ENCODE measurements at places on chromosomes 4 and X.

GRCh38 chr4:101835121-101835904 is 44.8 kb downstream of the BANK1 start:
- DNase-seq = peak; percentile 35

DNA sequence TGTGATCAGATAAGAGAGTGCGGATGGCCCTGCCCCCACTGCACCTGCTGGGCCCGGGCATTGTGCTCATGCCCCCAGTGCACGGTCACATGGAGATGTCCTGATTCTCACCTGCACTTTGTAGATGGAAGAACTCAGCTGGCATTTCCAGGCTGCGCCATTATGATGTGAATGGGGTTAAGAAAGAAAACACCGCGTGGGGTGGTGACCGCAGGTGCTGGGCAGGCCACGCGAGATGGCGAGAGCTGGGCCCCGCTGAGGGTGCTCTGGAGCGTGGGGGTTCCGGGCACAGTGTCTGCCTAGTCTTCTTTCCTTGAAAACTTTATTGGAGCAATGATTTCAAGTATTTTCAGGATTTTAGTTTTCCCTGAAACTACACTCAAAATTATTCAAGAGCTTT is 17.8 kb upstream of the HGFAC start:
- DNase-seq = no peak

DNA sequence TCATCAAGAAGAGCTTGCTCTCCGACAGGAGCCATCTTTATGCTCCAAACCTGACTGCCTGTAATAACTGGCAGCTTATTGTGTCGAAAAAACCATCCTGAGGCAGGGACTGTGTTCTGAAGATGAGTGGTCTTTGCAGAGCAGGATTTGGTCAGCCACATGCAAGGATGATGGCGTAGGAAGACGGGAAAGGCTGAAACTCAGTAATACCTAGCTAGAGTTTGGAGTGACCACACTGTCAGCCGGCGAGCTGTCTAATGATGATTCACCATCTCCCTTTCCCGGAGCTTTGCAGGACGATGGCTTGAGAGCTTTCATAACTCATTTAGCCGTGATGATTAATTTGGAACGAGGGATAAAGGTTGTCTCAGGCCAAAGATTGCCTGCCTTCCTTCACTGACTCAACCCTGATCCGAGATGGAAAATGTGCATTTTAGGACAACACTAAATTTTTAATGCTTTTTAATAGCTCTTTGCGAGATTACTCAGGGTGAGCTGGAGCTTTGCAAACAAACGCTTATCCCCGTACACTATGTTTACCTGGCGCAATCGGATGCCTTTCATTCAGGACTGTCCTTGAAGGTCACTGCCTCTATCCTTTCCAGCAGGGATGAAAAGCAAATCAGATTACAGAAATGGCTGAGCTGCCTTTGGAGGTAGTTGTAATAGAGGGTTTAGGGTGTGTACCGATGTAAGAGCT is 288.5 kb downstream of the ASMT start:
- DNase-seq = peak; percentile 45

DNA sequence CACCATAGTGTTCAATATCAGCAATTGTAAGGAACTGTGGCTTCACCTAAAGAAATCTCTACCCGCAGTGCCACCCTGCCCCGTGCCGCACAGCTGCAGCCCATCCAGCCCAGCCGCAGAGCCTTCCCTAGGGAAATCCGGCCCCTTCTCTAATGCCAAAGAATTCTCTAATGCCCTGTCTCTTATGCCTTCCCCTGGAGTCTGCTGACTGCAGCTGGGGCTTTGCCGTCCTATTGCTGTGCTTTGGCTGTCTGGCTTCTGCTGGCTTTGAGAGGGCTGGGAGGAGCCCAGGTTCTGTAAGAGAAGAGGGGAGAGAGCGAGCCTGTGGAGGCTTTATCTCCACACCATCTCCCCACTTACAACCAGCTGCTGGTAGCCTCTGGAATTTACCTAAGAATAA is 85.9 kb upstream of the HELT start:
- no peak for DNase-seq

DNA sequence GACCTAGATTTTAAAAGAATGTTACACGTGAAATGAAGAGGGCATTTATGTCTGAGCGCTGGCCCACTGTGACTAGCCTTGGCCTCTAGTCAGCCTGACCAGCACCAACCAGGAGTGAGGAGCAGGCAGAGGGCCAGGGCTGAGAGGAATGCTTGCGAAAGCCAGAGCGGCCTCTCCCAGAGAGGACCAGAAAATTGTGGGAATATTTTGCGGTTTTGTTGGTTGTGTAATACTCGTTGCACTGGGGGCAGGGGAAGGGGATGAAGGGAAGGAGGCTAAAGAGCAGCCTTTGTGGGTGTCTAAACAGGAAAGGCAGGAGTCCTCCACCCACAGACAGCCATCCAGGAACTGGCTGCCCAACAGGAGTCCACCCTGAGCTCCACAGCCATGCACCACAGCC is 3.8 kb downstream of the GABRE start:
- peak; percentile 82 for DNase-seq

GRCh38 chr4:156775813-156776212 is 195.8 kb downstream of the PDGFC start:
- no peak for DNase-seq

- no peak for DNase-seq
Measured at GRCh38 chrX:23332888-23333821, 1.5 kb upstream of the PTCHD1 start.
